ENCODE measurements at places on chromosomes 12 and 14.

DNA sequence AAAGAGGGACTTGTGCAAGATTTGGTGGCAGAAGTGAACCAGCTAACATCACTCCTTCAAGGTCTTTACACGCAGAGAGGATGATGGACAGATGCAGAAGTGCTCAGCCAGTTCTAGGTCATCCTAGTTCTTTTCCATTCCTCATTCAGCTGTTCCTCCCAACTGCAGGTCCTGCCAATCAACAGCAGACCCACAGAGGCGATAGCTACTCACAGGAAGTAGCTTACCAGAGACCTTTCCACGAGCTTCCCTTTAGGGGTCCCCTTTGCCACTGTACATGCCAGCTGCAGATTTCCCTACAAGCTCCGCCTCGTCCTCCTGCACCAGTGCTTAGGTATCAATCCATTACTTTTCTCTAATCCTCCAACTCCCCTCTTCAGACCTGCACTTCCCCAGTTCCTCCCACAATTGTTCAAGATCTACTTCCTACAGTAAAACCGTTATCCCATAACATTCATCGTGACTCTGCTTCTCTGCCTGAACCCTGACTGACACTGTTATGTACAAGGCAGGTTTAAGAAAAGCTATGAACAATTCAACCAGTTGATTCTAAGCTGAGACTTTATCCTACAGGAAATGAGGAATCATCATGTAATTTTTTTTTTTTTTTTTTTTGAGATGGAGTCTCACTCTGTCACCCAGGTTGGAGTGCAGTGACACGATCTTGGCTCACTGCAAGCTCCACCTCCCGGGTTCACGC lies 22.5 kb downstream of the RECQL start:
- no peak for DNase-seq

- DNase-seq, result no peak
Observed at GRCh38 chr14:22466491-22466890, 122.5 kb downstream of the DAD1 start.

- no peak for DNase-seq
Observed at GRCh38 chr12:112148031-112148513, 22.7 kb downstream of the TRAFD1 start.

DNA sequence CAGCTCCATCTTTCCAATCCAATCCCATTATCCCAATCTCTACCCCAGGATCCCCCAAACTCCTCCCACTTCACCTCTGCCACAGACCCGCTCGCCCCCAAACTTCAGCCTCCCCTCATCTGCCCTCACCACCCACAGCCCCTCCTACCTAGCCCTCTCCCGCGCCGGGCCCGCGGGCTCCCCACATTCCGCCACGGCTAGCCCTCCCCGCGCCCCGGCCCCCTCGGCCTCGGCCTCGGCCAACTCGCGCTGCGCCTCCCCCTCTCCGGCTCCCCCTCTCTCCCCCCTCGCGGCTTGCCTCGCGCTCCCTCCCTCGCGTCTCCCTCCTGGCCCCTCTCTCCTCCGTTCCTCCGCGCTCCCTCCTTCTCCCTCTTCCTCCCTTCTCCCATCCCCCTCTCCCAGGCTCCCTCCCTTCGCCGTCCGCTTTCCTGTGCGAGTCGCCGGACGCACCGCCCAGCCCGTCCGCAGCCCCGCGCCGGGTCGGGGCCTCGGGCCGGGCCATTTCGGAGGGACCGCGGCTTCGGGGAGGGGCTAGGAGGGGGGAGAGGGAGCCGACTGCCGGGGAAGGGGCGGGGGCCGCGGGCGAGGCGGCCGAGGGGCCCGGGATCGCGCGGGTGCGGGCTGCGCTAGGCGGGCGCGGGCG lies at the start of gene ATN1:
TSS of gene ATN1 (plus strand) at position 581 of the 643 bp plus-strand sequence. CDS start 6,043 bp downstream, outside the sequence.
- DNase-seq, result no peak

DNA sequence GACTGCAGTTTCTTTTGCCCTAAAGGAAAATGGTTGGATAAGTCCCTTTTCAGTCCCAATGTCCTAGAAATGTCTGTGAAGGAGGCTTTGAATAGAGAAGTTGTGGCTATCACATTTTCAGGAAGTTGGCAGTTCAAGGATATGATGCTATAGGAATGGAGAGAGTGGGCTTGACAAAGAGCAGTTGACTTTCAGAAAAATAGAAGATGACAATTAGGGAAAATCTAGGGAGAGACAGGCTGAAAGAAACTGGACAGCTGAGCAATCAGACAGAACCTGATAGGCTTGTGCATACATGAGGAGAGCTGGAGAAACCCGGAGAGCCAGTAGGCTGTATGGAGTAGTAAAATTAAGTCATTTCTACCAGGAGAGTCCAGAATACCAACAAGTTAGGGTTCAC lies 50.5 kb downstream of the LMNTD1 start:
- DNase-seq, result no peak

Measured in MM.1S (cell line).